ENCODE measurements at places on chromosomes 5 and 9.
A peak's percentile ranks its signal among the peaks of the same experiment; 100 is the strongest.

- no peak for DNase-seq
Measured at GRCh38 chr5:160692271-160692670, 159.7 kb downstream of the ATP10B start.

GRCh38 chr5:30596495-30597064 is 596.9 kb upstream of the CDH6 start:
- no peak for DNase-seq

GRCh38 chr9:129033216-129033615 is 3.2 kb upstream of the MIGA2 start:
- DNase-seq, result no peak

DNA sequence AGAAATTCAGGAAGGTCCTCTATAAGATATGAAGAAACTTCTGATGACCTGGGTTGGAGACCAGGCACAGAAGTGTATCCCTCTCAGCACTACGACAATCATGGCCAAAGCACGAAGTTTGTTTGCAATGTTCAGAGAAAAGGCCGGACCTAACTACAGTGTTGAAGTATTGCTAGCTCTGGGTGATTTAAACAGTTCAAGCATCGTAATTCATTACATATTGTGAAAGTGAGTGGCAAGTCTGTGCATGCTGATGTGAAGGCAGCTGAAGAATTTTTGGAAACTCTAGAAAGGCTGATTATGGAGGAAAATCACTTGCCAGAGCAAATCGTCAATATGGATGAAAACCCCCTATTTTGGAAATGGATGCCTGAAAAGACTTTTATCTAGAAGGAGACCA is 67.2 kb upstream of the PANK3 start:
- no peak for DNase-seq

DNA sequence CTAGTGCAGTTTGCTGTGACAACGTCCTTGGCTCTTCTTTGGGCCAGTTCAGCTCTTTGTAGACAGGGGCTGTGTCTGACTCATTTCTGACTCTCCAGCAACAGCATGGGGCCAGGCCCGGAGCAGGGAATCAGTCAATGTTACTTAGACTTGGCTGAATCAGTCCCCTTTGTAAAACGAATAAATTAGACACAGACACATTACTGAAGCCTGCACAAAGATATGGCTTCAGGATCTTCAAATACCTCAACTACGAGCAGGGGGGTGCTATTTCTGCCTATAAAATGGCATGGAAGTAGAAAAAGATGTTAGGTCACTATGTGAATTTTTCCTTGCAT is 204.7 kb downstream of the TTLL11 start:
- DNase-seq, result no peak

DNA sequence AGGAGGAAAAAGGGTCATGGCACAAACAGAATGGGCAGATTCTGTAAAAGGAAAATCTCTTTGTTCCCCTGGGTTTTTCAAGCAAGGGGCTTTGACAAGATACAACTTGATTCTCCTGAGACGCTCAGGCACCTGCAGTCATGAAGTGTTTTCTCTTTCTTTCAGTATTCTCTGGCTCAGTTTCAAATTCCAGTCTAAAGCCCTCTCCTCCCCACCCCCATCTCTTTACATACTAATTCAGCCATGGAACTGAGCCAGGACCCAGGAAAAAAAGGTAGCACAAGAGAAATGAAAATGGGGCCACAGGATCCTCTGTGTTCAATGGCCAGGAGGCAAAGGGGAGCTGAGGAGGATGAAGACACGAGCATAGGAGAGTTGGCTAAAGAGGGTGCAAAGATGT is 408.4 kb downstream of the SPOCK1 start:
- DNase-seq, result no peak

GRCh38 chr5:59092758-59093157 is 509.9 kb downstream of the RAB3C start:
- DNase-seq, result no peak

DNA sequence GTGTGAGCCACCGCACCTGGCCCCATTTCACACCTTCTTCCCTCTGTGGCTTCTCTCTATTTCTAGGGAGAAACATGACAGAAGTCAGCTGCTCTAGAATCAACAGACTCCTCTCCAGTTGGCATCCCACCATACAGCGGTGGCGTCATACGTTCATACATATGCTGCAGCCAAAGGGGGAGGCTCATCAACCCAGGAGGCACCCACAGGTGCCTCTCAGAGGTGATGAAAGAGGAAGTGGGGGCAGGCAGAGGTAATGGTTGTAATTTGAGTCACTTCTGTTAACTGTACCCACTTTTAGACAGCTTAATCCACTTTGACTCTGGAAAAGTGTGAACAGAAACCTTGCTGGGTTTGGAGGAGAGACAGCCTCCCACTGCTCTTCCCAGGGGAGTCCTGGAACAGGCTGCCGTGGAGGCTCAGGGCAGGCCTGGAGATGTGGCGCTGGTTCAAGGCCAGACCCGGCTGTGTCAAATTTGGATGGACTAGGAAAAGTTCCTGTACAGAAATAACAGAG is 47.3 kb upstream of the SUB1 start:
- DNase-seq, result no peak

DNA sequence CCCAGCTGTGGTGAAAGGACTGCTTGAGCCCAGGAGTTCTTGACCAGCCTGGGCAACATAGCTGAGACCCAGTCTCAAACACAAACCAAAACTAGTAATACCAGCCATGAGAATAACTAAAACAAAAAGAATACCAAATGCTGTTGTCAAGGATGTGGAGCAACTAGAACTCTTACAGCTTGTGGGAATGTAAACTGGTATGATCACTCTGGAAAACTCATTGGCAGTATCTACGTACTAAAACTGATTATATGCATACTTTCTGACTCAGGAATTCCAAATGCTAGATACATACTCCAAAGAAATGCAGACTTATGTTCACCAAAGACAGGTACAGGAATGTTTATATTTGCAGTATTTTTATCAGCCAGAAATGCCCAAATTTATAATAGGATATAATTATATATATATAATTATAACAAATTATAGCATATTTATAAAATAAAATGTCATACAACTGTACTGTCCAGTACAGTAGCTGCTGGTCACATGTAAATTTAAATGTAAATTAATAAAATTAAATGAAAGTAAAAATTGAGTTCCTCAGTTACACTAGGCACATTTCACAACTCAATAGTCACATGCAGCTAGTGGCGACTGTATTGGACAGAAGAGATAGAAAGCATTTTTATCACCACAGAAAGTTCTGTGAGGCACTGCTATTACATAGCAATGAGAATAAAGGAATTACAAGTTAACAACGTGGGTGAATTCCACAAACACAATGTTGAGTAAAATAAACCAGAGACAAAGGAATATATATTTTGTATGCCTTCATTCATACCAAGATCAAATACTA is 118.5 kb downstream of the GNAQ start:
- no peak for DNase-seq

DNA sequence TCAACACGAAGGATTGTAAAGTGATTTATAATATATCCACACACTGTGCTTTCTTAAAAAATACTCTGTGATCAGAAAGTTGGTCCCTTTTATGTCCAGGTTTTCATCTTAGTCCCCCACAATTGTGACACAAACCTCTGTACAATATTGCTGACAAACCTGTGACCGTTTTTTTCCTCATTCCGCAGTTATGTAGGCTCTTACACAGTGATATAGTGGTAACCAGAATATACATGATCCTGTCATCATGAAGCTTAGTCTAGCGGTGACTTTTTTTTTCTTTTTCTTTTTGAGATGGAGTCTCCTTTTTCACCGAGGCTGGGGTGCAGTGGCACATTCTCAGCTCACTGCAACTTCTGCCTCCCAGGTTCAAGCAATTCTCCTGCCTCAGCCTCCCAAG is 8.7 kb downstream of the ANP32B start:
- DNase-seq, result no peak

- DNase-seq, result no peak
Measured at GRCh38 chr5:115435778-115436712, 108.5 kb downstream of the FEM1C start.

GRCh38 chr5:53087621-53088121 is 21.9 kb downstream of the MOCS2 start:
- DNase-seq, result no peak

DNA sequence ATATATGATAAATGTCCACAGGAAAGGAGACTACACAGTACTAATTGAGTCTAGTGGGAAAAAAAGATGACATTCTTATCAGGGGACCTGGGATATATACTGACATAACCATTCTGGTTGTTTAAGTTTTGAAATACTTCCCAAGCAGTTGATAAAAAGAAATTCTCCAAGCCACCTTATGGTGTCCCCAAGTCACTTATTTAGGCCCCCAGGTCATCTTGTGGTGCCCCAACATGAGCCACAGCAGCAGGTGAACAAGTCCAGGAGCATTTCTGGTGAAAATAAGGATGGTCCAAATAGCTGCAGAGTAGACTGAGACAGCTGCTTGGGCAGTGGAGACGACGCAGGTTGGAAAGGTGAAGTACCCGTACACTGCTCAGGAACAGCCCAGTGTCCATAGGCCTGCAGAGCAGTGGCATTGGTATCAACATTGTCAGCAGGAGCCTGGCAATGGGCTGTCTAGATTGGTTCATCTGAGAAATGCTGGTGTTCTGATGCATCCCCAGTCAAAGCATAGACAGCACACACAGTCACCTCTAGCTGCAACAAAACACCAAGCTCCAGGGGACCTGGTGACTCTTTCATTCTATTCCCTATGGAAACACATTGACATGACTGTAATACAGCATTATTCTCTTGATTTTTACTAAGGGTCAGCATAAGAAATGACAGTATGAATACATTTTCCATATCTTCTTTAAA is 430.6 kb downstream of the NR2F1-AS1 start:
- no peak for DNase-seq

GRCh38 chr9:135032868-135033460 is 54.5 kb upstream of the OLFM1 start:
- no peak for DNase-seq

DNA sequence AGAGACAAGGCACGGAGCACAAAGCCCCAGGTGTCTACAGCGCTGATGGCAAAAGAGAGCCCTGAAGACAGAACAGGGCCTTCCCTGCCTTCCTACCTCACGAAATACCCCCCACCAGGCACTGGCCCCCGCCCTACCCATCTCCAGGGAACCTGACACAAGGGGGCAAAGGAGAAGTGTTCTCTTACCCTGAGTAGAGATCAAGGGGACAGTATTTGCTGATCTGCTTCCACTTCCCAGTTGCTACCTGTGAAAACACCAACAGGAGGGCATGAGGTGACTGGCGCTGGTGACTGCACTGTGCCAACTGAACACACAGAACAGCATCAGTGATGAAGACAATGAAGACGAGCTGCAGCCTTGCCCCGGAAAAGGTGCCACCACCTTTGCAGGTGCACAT is 27.4 kb downstream of the IPPK start:
- no peak for DNase-seq

DNA sequence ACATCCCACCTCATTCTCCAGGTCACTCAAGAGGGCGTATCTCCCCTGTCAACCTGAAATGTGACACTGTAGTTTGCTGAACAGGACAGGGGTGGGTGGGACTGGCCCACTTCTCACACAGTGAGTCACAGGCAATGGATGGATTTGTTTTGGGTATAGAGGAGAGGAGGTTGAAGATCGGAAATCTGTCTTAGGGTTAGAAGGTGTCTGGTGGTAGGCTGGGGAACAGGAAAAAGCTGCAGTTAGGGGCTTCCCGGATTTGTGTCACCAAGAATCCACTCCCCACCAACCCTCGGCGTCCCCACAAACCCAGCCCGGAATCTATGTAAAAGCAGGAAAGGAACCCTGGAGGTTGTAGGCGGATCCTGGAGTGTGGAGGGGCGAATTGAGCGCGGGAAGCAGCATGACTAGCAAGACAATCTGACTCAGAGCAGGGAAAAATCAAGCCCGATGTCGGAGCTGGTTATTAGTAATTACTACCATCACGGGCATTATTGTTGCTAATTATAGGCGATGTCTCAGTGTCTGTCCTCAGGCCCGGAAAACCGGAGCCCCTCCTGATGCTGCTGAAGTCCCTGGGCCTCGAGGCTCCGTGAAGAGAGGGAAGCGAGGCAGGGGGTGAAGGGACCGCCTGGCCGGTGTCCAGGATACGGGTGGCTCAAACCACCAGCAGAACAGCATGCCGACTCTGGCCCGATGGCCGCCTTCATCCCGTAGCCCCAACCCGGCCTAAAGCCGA is 1.7 kb upstream of the IRX1 start:
- no peak for DNase-seq

- no peak for DNase-seq
Measured at GRCh38 chr9:127092041-127092608, 30.3 kb downstream of the ANGPTL2 start.

GRCh38 chr9:20244271-20244670 is 378.0 kb downstream of the MLLT3 start:
- DNase-seq, result no peak

GRCh38 chr5:68007451-68007850 is 208.1 kb upstream of the PIK3R1 start:
- no peak for DNase-seq

- peak; percentile 48 for DNase-seq
Measured at GRCh38 chr5:111254613-111255012, 30.4 kb downstream of the CAMK4 start.

DNA sequence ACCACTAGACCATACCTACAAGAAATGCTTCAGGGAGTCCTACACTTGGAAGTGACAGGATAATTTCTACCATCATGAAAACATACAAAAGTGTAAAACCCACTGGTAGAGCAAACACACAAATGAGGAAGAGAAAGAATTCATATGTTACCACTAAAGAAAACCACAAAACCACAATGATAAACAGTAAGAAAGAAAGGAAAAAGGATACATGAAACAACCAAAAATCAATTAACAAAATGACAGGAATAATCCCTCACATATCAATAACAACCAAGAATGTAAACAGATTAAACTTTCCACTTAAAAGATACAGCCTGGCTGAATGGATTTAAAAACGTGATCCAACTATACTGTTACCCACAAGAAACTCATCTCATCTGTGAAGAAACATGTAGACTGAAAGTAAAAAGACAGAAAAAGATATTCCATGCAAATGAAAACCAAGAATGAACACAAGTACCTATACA is 83.4 kb downstream of the LPAR1 start:
- no peak for DNase-seq

Data from T-helper 1 cell (primary cell).